ENCODE measurements at places on chromosomes 4 and X. TPM values are rescaled to one million over a fixed set of nuclear protein-coding genes. Genes with fewer than 3 reads are reported as not detected.

The PF4V1 gene
- not detected for total RNA-seq

DNA sequence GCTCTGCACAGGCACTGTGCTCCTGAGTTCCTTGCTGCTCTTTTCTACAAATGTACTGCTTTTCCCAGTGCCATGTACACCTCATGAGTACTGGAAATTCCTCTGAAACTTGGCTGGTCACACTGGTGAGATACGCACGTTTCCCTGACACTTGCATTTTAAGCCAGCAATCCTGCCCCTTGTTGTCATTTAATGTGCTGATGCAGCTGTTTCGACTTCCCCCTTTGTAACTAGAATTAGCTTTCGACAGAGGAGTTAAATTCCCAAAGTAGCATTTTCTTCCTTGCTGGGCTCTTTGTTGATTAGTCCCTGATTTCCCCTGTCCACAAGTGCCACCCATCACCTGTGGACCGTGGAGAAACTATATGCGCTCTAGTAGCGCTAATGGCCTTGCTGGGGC, 77.5 kb downstream of the IQCM start:
- ATAC-seq: no peak

DNA sequence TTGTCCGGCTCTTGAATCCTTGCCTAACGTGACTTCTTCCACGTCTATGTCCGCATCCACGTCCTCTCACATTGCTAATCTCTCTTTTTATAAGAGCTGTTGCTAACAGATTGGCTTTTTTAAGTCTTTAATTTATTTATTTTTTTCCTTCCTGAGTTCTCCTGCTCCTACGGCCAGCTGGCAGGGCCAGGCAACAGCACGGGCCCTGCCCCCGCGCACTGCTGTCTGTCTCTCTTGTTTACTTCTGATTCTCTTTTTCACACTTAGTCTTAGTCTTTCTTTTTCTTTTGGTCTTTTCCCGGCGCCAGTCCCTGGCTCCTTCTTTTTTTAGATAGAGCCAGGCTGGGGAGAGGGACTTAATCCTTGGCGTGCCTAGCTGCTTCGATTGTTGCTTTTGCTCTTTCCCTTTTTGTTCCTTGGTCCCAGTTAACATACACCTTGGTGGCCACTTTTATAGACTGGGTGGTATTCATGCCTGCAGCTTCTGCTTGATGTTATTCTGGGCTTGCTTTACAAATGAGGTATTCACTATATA, 53.2 kb upstream of the RBMX start:
- no peak for ATAC-seq

DNA sequence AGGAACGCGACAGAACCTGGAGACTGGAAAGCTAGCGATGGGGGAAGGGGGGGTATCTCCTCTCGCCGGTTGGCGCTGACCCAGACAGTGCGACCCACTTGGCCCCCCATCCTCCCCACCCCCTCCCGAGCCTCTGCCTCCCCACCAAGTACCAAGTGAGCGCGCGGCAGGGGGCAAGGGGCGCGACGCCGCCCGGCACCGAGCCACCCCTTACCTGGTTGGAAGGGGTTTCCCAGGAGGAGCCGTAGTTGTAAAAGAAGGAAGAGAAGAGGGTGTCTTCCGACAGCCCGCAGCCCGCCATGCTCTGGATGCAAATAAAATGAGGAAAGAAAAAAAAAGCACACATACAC, 112.2 kb downstream of the DHX15 start:
- no peak for ATAC-seq

DNA sequence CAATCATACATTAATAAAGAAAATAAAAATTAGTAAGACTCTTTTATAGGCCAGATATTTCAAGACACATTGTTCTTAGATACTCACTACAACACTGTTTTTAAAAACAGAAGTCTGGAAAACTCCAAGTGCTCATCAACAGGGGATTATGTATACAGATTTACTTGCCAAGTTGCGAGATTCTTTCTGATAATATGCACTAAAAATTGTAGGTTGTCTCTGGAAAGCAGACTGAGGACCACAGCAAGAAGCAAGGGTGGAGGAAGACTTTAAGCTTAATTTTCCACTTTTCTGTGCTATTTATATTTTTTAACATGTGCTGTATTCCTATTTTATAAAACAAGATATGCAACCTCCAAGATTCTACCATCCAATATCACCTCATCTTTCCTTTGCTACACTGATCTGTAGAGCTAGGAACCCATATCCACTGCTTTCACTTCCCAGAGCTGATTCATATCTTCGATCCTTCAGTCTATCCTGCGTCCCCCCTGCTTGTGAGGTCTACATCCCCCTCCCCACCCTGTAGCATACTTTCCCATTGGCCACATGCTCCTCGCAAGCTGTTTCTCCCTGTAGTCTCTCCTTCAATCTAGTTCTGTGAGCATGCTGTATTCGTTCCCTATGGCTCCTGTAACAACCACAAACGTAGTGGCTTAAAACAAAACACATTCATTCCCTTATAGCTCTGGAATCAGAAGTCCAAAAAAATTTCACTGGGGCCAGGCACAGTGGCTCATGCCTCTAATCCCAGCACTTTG, 15.7 kb downstream of the SOD3 start:
- no peak for ATAC-seq

DNA sequence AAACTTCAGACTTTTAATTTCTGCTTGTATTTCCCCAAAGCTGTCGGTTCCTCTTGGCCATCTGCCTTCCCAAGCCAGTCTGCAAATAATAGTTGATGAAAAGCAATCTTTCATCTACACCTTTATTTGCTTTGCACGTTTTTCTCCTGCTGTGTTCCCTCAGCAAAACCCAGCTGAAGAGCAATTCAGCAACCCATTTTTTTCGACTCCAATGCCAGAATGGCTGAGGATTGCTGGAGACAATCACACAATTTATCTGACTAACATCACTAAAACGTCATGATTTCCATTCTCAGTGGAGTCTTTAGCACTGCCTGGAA, 94.3 kb downstream of the GPRIN3 start:
- ATAC-seq: no peak

DNA sequence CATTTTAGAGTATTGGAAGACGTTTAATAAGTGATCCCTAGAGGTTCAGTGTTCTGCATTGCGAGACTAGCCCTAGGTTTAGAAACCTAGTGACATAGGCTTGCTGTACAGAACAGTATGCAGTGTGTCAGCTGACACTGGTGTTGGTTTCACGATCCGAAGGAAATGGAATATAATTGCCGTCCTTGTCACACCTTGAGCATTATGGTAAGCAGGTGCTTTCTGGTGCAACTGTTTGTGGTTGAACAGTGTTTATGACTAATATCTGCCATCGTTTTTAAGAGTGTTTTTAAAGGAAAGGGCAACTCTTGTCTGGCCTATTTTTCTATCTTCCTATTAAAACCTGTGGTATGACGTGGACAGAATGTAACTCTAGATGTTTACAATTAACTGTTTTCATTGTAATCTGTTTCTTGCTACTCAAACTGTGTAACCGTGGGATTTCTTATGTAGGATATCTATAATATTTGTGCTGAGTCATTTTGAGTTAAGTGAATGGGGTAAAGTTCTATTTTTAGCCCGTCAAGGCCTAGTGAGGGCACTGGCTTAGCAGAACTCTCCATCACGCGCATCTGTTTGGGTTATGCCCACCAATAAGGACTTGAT, 53.8 kb upstream of the TBC1D14 start:
- ATAC-seq: peak; percentile 57

All from gastroesophageal sphincter (tissue), 4 donors.